Endodermal cell (in vitro differentiated cells): ENCODE measurements at places on chromosomes 2 and 18. TPM values are rescaled to one million over a fixed set of nuclear protein-coding genes. Genes with fewer than 3 reads are reported as not detected.

The AQP12B gene
- total RNA-seq = 0.23 TPM in 1 of 3 replicates, not detected in the others

The SLC25A52 gene
- 0.46 to 1.4 TPM in 2 of 3 replicates, not detected in the other for total RNA-seq

The PPP3R1 gene
- total RNA-seq = 55.1 and 59.5 TPM in 2 replicates

The XIRP2 gene
- total RNA-seq = 0.14 TPM in 1 of 2 replicates, not detected in the other

The MRPL53 gene
- total RNA-seq = 62.7 to 70.0 TPM (median 65.2 TPM) in 3 replicates

The CXCR1 gene
- total RNA-seq = not detected in 2 replicates

The ASPRV1 gene
- 0.59 and 0.84 TPM in 2 replicates for total RNA-seq

The ACKR3 gene
- 110 and 126 TPM in 2 replicates for total RNA-seq

The COL3A1 gene
- not detected in 2 replicates for total RNA-seq

The NAT8 gene
- not detected in 3 replicates for total RNA-seq

The KIF1A gene
- 61.4 to 88.9 TPM (median 83.1 TPM) in 3 replicates for total RNA-seq

The C2orf80 gene
- total RNA-seq = 0.34 and 0.55 TPM in 2 replicates

The GPR148 gene
- not detected in 3 replicates for total RNA-seq

The RRM2 gene
- 151 and 157 TPM in 2 replicates for total RNA-seq

The FN1 gene
- total RNA-seq = 1,605 to 2,960 TPM (median 2,932 TPM) in 3 replicates

The MCFD2 gene
- total RNA-seq = 82.4 and 86.3 TPM in 2 replicates

The RSAD2 gene
- 0.47 and 0.75 TPM in 2 replicates for total RNA-seq

The LYPD6B gene
- total RNA-seq = 12.6 and 12.8 TPM in 2 replicates

The CHRNG gene
- not detected in 3 replicates for total RNA-seq

The PLEKHA3 gene
- total RNA-seq = 15.8 to 23.8 TPM (median 21.2 TPM) in 3 replicates

The CD226 gene
- 0.13 and 0.32 TPM in 2 replicates for total RNA-seq

The GPR17 gene
- 0.14 TPM in 1 of 2 replicates, not detected in the other for total RNA-seq

The GGCX gene
- 57.4 to 77.8 TPM (median 74.5 TPM) in 3 replicates for total RNA-seq

The MFSD2B gene
- total RNA-seq = 0.99 and 1.0 TPM in 2 replicates

The RFX8 gene
- total RNA-seq = not detected in 3 replicates

The SLC11A1 gene
- 0.09 to 0.61 TPM in 2 of 3 replicates, not detected in the other for total RNA-seq

The TRIM54 gene
- 0.23 to 0.86 TPM (median 0.61 TPM) in 3 replicates for total RNA-seq

The TDRD15 gene
- 0.27 to 0.33 TPM in 2 of 3 replicates, not detected in the other for total RNA-seq

The CDH19 gene
- not detected in 3 replicates for total RNA-seq

The SPR gene
- 15.2 and 15.5 TPM in 2 replicates for total RNA-seq

The GKN1 gene
- total RNA-seq = not detected in 3 replicates

The IFIH1 gene
- total RNA-seq = 0.14 to 0.50 TPM (median 0.15 TPM) in 3 replicates

The SYT4 gene
- 0.38 to 0.95 TPM (median 0.82 TPM) in 3 replicates for total RNA-seq

The UGT1A7 gene
- not detected in 2 replicates for total RNA-seq

The COLEC12 gene
- total RNA-seq = 97.7 and 123 TPM in 2 replicates

The SRD5A2 gene
- total RNA-seq = 0.05 TPM in 1 of 2 replicates, not detected in the other

The GALNT13 gene
- total RNA-seq = 7.3 and 9.8 TPM in 2 replicates

The SKA1 gene
- total RNA-seq = 35.9 to 70.6 TPM (median 70.0 TPM) in 3 replicates

The MARCO gene
- total RNA-seq = not detected in 2 replicates

The ST6GAL2 gene
- total RNA-seq = 15.6 to 20.7 TPM (median 17.9 TPM) in 3 replicates

The ARHGEF4 gene
- total RNA-seq = 48.9 and 54.7 TPM in 2 replicates

The SOWAHC gene
- 11.1 and 12.0 TPM in 2 replicates for total RNA-seq

The NAPG gene
- total RNA-seq = 30.9 to 43.0 TPM (median 42.9 TPM) in 3 replicates

The MEIS1 gene
- total RNA-seq = 1.8 to 3.0 TPM (median 2.8 TPM) in 3 replicates

The SERPINB13 gene
- not detected in 3 replicates for total RNA-seq

The SIGLEC15 gene
- not detected in 2 replicates for total RNA-seq

The IL36RN gene
- total RNA-seq = not detected in 3 replicates
